ENCODE measurements at places on chromosomes 11 and 22.

GRCh38 chr11:110000850-110001249 lies 92.3 kb upstream of the ZC3H12C start:
- peaks cover 13% of the 10 kb centered on the region for H3K4me1 ChIP-seq
- no peaks in the 10 kb centered on the region for H3K27me3 ChIP-seq
- DNase-seq: no peak
- no peak overlapping the region for H3K4me3 ChIP-seq
- no peaks in the 10 kb centered on the region for H3K36me3 ChIP-seq

DNA sequence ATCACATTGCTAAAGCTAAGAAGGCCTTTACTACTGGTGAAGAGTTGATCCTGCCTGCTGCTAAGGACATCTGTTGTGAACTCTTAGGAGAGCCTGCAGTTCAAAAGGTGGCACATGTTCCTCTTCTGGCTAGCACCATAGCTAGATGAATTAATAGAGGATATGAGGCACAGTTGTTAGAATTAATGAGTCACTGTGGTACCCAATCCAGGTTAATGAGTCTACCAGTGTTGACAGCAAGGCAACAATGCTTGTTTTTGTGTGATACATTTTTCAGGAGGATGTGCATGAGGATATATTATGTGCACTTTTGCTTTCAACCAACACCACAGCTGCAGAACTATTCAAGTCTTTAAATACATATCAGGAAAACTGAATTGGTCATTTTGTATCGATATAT lies 12.0 kb downstream of the C11orf58 start:
- no peak for DNase-seq
- H3K27ac ChIP-seq: no peak overlapping the region
- H3K4me1 ChIP-seq: peaks cover 7% of the 10 kb centered on the region
- no peaks in the 10 kb centered on the region for H3K27me3 ChIP-seq
- H3K4me3 ChIP-seq: no peak overlapping the region

DNA sequence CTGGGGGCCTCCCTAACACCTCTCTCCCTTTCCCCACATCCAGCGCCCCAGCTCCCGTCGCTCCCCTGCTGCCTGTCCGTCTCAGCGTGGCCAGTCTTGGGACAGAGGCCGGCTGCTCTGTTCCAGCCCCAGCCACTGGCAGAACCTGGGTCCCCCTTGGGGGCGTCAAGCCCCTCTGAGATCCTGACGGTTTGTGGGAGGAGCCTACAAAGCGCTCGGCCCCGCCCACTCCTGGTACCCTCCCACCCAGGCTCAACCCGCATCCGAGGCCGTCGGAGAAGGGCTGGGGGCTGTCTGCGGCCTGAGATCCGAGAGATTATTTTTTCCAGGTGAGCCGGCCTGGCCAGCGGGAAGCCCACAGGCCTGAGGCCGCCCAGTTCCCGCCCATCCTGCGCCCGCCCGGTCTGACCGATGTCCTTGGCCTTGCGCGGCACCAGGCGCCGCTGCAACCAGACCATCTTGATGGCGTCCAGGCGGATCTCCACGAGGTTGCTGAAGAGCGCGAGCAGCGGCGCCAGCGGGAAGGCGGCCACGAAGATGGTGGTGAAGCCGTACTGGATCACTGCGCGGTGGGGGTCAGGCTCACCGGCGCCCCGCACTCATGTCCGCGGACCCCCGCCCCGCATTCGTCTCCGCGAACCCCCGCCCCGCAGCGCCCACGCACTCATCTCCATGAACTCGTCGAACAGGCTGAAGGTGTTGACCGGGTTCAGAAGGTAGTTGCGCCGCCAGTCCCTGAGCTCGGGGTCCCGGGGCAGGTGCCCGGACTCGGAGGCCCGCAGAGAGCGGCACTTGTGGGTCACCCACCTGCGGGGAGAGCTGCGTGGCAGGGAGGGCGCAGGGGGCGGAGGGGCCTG lies 5.5 kb upstream of the SIGIRR start:
- DNase-seq: no peak
- H3K4me3 ChIP-seq: no peak overlapping the region
- H3K36me3 ChIP-seq: no peaks in the 10 kb centered on the region
- H3K27ac ChIP-seq: no peak overlapping the region
- no peaks in the 10 kb centered on the region for H3K4me1 ChIP-seq
- peaks cover 57% of the 10 kb centered on the region for H3K27me3 ChIP-seq

DNA sequence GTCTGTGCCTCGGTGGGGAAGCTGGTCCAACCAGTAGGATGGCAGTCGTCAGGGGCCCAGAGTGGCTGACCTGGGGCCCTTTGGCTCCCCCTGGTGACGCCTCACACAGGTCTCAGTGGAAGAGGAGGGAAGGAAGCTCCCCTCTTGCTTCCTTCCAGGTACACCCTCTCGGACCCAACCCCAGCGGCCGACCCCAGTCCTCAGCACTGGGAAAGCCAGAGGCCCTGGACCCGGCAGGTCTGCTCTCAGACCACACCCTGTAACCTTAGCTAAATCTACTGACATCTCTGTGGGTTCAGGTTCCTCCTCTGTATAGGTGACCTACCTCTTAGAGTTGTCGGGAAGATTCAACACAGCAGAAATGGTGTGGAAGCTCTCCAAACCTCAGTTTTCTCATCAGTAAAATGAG lies 3.4 kb upstream of the SCUBE1 start:
- no peak overlapping the region for H3K27ac ChIP-seq
- peaks cover 61% of the 10 kb centered on the region for H3K27me3 ChIP-seq
- H3K36me3 ChIP-seq: no peaks in the 10 kb centered on the region
- no peak overlapping the region for H3K4me3 ChIP-seq

DNA sequence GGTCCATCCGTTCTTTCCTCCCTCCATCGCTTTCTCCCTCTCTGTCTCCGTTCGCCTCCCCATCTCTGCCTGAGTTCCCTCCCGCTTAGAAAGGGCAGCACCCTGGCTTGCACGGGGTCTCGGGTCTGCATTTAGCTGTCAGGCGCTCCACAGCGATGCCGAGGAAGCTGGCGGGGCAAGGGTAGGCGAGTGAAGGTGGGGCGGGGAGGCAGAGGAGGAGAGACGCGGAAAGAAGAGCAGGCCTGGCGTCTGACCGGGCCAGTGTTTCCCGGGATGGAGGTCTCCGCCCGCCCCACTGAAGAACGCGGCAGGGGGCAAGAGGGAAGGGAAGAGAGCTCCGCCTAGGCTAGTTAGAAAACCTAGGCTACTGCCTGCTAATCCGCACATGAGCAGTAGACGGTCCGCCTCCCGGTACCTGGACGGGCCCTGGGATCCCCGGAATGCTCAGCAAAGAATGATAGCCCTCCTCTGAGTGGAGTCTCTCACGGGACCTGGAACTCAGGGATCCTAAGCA lies 3922.5 kb upstream of the OR11H1 start:
- no peak for DNase-seq
- H3K4me3 ChIP-seq: no peak overlapping the region
- H3K36me3 ChIP-seq: peaks cover 16% of the 10 kb centered on the region

GRCh38 chr11:4118107-4118506 lies 23.5 kb downstream of the RRM1 start:
- H3K27me3 ChIP-seq: no peaks in the 10 kb centered on the region
- H3K36me3 ChIP-seq: peaks cover 23% of the 10 kb centered on the region
- no peak for DNase-seq
- no peaks in the 10 kb centered on the region for H3K4me1 ChIP-seq

- peaks cover 4% of the 10 kb centered on the region for H3K27me3 ChIP-seq
- H3K4me1 ChIP-seq: no peaks in the 10 kb centered on the region
- DNase-seq: peak; percentile 22
- no peak overlapping the region for H3K4me3 ChIP-seq
Observed at GRCh38 chr11:75105462-75105925, 8.8 kb upstream of the OR2AT4 start.

- no peak for DNase-seq
- no peak overlapping the region for H3K27ac ChIP-seq
- no peaks in the 10 kb centered on the region for H3K27me3 ChIP-seq
- H3K36me3 ChIP-seq: no peaks in the 10 kb centered on the region
- no peak overlapping the region for H3K4me3 ChIP-seq
Observed at GRCh38 chr11:38476808-38477575, 1879.0 kb upstream of the RAG2 start.
